ENCODE measurements at places on chromosomes 11 and 22.
A peak's percentile ranks its signal among the peaks of the same experiment; 100 is the strongest.

DNA sequence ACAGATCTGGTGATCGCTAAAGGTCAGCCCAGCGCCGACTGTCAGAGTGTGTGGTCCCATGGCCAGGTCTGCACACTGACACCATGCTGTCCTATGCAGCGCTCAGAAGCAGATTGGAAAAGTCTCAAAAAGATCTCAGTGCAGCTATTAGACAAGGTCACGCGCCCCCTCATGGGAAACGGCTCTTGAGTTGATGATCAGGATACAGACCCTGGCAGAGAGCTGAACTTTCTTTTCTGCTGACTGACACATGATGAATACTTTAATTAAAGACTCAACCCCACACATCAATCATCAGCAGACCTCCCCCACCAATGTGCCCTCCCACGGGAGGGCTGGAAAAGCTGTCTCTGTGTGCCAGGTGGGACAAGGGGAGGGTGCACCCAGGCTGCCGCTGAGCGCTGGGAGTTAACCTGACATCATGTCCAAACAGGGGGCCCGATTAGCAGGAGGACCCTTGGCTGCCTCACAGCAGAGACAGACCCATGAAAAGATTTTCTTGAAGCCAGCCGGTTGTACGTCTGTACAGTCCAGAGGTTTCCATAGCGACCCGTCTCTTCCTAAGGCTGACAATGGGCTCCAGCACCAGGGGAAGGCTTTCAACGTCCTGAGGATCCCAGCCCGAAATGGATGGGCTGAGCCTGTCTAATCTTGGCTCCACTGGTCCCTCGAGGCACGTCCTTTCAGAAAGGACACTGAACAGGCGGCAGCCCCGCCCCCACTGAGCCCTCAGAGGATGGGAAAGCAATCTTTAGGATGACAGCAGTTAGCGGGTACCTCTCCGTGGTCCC lies 26.9 kb downstream of the RASD2 start:
- DNase-seq: peak; percentile 3

GRCh38 chr22:50311606-50312351 lies 4.3 kb upstream of the PLXNB2 start:
- DNase-seq: no peak

- DNase-seq: no peak
These were observed 48.3 kb downstream of the SYT13 start for GRCh38 chr11:45237711-45238315.

GRCh38 chr11:42890773-42891172 lies 421.0 kb upstream of the API5 start:
- DNase-seq: no peak

DNA sequence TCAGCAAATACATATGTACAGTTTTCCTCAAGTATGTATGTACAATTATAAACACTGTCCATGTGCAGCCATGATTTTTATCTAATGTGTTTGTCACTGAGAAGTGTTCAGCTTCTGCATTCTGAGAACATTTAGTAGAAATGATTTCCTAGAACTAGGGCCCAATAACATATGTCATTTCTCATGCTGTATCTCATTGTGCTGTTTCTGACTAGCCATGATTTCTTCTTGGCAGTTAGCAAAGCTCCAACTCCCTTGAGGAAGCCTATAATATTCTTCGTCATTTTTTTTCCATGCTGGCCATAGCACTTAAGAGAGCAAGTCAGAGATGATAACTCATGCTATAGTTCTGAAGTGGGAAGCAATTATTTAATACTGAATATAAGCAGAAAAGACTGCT lies 187.8 kb downstream of the DDX10 start:
- no peak for DNase-seq

- DNase-seq: no peak
These were observed 665.4 kb downstream of the NTM start for GRCh38 chr11:132035766-132036165.

GRCh38 chr11:116910378-116910777 lies 73.0 kb upstream of the APOA1 start:
- no peak for DNase-seq

DNA sequence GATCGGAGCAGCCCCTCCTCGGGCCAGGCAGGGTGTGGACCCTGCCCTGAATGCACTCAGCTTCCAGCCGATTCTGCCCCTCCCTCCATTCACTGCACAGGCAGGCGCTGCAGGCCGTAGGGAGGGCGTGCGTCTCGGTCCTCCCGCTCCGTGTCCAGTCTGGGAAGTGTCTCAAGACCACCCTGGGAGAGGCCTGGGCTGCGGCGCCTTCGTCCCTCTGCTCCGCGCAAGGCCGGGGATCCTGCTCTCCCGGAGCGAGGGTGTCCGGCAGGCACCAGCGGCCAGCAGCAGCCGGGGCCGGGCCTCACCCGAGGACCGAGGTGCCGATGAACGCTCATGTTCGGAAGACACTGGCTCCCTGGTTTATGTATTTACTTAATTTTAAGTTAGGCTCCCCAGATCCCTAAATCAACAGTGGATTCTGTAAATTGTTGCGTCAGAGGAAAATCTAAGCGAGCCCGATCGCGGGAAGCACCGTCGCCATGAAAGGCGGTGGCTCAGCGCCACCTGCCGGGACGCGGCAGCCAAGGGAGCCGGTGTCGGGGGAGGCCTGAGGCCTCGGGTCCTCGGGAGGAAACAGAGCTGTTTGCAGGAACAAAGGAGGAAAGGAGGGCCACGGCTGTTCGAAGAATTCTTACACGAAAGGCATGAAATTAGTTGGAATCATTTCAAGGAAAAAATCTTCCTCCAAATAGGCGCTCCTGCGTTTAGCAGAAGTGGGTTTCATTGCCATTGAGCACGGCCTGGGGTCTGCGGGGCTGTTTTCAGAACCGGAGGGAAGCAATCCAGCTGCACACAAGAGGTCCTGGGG lies 195.3 kb downstream of the BRD1 start:
- DNase-seq: peak; percentile 54

DNA sequence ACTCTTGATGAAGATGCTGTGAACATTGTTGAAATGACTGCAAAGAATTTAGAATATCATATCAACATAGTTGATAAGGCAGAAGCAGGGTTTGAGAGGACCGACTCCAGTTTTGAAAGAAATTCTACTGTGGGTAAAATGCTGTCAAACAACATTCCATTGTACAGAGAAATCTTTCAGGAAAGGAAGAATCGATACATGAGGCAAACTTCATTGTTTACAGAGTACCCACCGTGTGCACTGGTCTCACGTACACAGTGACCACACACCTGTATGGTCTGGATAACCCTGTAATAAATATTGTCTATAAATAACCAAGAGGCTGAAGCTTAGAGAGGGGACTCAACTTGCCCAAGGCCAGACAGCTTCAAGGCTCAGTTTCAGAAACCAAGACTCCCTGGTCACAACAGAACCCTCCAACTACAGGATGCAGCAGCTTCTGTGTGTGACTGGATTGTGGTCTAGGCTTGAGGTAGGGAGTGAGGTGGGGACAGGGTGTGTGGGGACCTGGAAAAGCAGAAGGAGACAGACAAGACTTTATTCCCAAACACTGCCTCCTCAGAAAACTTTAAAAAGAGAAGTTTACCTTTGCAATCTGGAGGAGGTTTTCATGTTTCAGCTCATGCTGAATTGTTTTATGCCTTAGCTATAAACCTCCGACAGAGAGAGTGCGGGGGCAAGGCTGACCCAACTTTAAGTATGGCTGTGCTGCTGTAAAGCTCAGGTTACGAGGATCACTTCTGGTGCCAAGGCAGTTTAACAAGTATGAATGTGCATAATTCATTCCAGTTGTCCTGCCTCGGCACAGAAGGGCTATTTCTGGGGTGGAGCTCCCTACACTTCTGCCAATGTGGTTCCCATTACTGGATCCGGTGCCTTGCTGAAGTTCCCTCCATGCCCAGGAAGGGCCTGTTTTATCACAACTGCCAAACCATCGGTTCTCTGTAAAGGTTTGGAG lies 372.6 kb upstream of the NARS2 start:
- no peak for DNase-seq

- DNase-seq: no peak
These were observed 33.8 kb upstream of the SCUBE1 start for GRCh38 chr22:43376765-43377547.

DNA sequence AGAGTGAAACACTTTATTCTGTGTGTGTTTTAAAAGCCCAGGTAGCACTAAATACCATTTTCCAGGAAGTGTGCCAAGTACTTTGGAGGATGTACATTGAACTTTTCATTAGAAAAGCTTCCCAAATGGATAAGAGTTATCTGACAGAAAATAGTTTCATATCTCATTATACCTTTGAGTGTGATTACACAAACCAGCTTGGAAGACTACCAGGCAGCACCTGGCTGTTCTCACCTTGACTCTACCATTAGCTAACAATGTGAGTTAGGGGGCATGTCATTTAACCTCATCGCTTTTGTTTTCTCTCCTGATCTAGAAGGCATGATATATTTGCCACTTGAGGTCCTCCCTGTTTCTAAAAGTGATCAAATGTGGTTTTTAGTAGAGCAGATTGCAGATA lies 50.2 kb downstream of the GRM5 start:
- DNase-seq: no peak

GRCh38 chr22:44632541-44633396 lies 69.2 kb upstream of the PRR5 start:
- DNase-seq: no peak

DNA sequence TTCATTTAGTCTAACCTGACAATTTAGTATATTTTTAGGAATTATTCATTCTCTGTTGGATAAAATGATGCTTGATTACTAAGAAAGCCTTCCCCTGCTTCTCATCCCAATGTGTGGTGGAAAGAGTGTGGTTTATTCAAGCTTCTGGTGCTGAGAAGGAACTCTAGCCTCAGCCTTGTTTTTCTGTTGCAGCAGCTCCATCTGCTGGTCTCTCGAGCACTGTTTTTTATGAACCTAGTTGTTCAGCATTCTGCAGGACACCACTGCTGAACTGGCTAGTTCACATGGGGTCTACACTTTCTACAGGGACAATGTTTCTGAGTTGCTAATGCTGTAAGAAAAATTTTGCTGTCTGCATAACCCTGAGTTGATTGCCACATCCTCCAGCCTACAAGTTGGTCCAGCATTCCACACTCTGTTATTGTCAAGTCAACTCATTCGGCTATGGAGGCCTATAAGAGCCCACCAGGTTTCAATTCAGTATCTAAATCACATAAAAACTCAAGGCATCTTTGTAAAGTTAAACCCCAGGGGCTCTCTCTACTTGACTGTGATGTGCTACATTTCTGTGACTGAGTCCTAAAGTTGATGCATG lies 14.3 kb downstream of the OR2AG2 start:
- DNase-seq: no peak

- DNase-seq: no peak
These were observed 10.8 kb upstream of the CECR2 start for GRCh38 chr22:17358415-17358814.

DNA sequence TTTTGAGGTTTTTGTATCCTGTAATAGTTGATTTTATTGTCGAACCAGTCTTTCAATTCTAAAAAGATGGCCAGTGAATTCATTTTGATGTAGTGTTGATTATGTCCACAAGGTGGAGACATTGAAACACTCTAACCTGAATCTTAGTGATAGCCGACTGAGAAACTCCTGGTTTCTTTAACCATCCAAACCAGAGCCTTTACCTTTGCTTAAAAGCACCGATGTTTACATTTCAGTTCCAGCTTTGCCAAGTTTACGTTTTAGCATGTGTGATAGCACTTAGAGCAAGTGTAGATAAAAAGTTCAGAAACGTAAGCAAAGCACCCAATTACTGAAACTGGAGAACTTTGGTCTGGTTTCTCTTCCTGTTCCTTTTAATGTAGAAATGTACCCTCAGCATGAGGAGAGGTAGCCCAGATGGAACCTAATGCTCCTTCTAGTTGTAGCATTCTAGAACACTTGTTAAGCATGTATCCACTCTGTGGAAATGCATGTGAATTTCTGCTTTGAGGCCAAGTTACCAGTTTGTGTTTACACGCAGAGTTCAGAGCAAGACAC lies 208.6 kb downstream of the DBX1 start:
- peak; percentile 40 for DNase-seq

DNA sequence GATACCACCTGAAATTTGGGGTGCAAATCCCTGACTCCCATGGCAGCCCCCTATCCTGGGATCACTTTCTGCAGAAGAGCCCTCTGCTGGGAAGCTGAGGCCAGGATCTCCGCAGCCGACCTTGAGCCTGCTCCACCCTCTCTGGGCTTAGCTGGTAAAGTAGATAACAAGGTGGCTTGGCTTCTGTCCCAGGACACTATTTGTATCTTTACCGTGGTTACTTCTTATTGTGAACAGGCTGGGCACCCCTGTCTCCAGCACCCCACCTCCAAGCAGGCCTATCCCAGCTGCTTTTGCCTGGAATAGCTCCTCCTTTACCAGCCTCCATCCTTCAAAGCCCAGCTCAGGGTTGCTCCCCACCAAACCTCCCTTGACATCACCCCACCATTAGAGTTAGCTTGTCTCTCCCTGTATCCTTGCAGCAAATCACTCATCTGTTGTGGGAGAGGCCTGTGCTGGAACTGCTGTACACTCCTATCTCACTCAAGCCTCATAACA lies 35.2 kb upstream of the P2RY2 start:
- DNase-seq: no peak

DNA sequence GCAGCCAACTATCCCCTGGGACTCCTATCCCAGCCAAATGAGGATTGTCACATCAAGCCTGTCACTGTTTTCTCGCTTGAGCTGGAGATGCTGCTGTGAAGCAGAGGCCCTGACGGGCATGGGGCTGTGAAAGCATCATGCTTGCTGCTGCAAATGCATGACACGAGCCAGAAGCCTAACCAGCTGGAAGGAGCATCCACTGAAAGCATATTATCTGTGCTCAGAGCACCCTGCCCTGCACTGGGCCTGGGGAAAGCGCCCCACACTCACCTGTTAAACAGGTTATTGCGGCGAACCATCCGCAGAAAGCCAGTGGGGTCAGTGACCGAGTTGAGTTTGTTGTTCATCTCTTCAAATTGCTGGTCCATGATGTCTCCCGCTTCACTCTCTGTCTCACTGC lies 110.9 kb upstream of the PITPNB start:
- DNase-seq: no peak

GRCh38 chr22:45321827-45322226 lies 12.1 kb downstream of the FAM118A start:
- no peak for DNase-seq

- DNase-seq: no peak
These were observed 79.4 kb downstream of the RBMXL2 start for GRCh38 chr11:7167976-7168740.

DNA sequence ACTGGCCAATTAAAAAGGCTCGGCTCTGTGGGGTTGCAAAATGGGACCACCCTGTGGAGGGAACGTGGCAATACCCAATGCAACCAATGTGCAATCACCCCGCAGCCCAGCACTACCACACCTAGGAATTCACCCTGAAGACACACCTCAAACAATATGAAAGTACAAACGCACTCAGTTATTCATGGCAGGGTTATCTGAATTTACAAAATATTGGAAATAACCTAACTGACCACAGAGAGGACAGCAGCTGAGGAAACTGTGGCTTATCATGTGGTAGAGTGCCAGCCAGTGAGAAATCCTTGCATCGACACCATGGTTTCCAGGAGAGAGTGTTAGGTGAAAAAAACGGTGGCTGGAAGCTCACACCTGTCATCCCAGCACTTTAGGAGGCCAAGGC lies 18.7 kb downstream of the ALG12 start:
- DNase-seq: no peak

DNA sequence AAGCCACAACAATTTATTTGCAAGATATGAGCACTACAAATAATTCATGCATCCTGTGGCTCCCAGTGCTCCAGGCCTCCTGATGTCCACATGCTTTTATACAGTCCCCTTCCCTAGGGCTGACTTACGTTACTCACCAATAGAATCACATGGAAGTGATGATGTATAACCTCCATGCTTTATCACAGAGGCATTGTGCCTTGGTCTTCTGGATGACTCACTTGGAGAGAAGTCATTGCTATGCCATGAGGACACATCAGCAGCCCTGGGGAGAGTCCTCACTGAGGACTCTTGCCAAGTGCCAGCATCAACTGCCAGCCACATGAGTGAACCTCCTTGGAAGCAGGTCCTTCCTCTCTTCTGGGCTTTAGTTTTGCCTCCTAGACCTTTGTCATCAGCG lies 22.0 kb upstream of the IGSF9B start:
- DNase-seq: no peak
